ENCODE measurements at places on chromosomes 7 and 10. TPM values are rescaled to one million over a fixed set of nuclear protein-coding genes. Genes with fewer than 3 reads are reported as not detected.

The IFIT5 gene
- total RNA-seq: 22.0 TPM

The TUBB8 gene
- total RNA-seq: not detected

The ADCYAP1R1 gene
- total RNA-seq: not detected

The CPEB3 gene
- 2.5 TPM for total RNA-seq

The NRP1 gene
- 0.88 TPM for total RNA-seq

The TMEM196 gene
- total RNA-seq: not detected

The EPDR1 gene
- 0.75 TPM for total RNA-seq

The CDNF gene
- 6.2 TPM for total RNA-seq

The CCL24 gene
- not detected for total RNA-seq

The BMPR1A gene
- total RNA-seq: 10.4 TPM

The SRRM3 gene
- total RNA-seq: not detected

The SIRT1 gene
- total RNA-seq: 55.8 TPM

DNA sequence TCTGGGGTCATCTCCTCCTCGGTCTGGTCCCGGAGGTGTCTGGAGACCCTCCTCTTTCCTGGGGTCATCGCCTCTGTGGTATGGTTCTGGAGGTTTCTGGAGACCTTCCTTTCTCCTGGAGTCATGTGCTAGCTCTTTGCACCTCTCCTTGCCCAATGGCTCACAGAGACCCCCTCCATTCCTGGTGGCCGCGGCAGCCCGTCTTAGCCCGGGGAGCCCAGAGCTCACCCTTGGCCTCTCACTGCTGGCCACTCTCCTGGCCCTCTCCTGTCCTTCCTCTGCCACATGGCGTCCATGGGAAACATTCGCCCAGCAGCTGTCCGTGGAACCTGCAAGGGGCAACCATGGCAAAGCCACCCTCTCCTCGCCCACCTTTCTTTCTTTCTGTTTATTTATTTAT, 20.2 kb upstream of the FOXL3 start:
- H3K36me3 ChIP-seq: peaks cover 19% of the 10 kb centered on the region
- H3K4me1 ChIP-seq: peaks cover 1% of the 10 kb centered on the region
- no peak for DNase-seq
- no peak overlapping the region for H3K4me3 ChIP-seq
- no peak overlapping the region for H3K27ac ChIP-seq

- no peak for DNase-seq
- H3K4me3 ChIP-seq: no peak overlapping the region
- peaks cover 2% of the 10 kb centered on the region for H3K36me3 ChIP-seq
- H3K27ac ChIP-seq: no peak overlapping the region
These were observed 15.8 kb downstream of the IL15RA start for GRCh38 chr10:5961405-5962100.

DNA sequence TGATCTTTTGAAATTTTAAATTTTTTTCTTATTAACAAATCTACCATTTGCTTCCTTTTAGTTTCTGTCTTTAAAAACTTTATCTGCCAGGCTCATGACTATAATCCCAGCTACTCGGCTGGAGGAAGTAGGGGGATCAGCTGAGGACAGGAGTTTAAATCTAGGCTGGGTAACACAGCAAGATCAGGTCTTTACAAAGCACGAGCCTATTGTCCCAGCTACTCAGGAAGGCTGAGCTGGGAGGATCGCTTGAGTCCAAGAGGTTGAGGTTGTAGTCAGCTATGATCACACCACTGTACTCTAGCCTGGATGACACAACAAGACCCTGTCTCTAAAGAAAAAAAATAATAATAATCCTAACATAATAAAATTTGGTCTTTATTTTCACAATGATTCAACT, 17.5 kb downstream of the DPY19L1 start:
- H3K27me3 ChIP-seq: no peaks in the 10 kb centered on the region
- no peak for DNase-seq

GRCh38 chr7:107528461-107528860, 35.3 kb downstream of the COG5 start:
- H3K36me3 ChIP-seq: peaks cover 17% of the 10 kb centered on the region
- no peak overlapping the region for H3K27ac ChIP-seq
- H3K4me3 ChIP-seq: no peak overlapping the region
- DNase-seq: no peak
- peaks cover 41% of the 10 kb centered on the region for H3K4me1 ChIP-seq

DNA sequence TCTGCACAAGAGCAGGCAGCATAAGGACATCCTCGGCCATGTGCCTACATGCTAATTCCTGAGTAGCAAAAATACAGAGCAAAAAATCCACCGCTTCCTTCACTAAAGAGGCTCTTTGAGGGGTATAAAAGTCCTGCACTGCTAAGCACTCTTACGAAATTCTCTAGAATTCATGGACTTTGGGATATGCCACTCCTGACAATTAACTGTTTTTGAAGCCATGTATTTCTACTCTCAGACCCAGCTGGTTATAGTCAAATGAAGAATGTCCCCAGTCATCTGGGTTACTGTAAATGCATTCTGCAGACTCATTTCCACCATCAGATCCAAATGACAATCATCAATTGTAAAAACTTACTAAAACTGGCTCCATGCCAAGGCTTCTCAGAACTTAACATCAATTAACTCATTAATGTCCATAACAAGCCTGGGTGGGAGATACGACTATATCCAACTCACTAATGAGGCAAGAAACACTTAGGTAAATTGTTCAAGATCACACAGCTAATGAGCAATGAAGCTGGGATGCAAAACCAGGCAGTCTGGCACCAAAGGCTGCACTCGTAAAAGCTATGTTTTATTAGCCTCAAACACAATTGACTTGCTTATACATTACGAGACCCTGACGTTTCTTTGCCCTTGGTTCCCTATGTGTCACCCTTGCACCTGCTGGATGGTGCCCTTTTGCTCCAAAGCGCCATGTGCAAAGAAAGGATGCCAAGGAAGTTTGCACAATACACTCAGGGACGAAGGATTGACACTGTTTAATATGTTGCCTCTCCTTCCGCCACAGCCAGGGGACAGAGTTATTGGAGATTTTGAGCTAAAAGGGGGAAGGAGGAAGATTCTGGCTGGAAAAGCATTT, 250.4 kb downstream of the ELMO1 start:
- no peaks in the 10 kb centered on the region for H3K36me3 ChIP-seq
- no peak for DNase-seq
- H3K27ac ChIP-seq: no peak overlapping the region
- no peak overlapping the region for H3K4me3 ChIP-seq
- H3K4me1 ChIP-seq: peaks cover 19% of the 10 kb centered on the region

GRCh38 chr7:15753887-15754579, 67.5 kb upstream of the MEOX2 start:
- H3K27ac ChIP-seq: no peak overlapping the region
- H3K4me3 ChIP-seq: no peak overlapping the region
- no peak for DNase-seq
- H3K36me3 ChIP-seq: no peaks in the 10 kb centered on the region
- no peaks in the 10 kb centered on the region for H3K27me3 ChIP-seq

GRCh38 chr7:100371561-100372171, 1.6 kb upstream of the PILRA start:
- peaks cover 6% of the 10 kb centered on the region for H3K36me3 ChIP-seq
- H3K27ac ChIP-seq: peak overlapping the region; percentile 87
- H3K4me3 ChIP-seq: no peak overlapping the region
- no peak for DNase-seq
- peaks cover 84% of the 10 kb centered on the region for H3K4me1 ChIP-seq
- no peaks in the 10 kb centered on the region for H3K27me3 ChIP-seq

DNA sequence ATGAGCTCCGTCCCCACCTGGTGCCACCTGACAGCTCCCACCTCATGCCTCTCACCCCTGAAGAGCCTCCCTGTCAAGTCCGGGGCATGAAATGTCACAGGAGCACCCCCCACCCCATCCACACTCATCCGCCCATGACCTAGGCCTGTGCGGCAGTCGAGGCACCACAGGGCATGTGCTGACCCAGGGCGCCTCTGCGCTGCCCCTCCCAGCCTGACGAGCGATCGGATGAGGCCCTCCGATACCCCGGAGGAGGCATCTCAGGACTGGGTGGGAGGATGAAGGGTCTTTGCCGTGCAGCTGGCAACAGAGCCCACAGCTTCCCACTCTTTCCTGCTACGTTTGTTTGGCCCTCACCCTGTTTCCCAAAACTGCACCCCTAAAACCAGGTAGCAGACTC, 184.4 kb upstream of the TCERG1L start:
- no peaks in the 10 kb centered on the region for H3K36me3 ChIP-seq
- H3K4me3 ChIP-seq: no peak overlapping the region
- H3K27ac ChIP-seq: no peak overlapping the region

DNA sequence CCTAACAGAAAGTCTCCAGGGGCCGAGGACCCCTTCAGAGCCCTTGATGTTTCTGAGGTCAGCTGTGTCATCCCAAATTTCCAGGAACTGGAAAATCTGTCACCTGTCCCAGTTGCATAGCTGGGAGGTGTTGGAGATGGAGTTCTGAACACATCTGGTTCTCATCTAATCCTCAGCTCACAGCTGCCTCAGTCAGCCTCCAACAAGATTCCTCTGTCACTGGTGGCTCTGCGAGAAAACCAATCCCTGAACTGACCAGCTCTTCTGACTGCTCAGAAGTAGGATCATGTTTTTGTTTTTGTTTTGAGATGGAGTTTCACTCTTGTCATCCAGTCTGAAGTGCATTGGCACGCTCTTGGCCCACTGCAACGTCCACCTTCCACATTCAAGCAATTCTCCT, 37.6 kb upstream of the MYL10 start:
- no peaks in the 10 kb centered on the region for H3K4me1 ChIP-seq
- no peak overlapping the region for H3K4me3 ChIP-seq
- no peak overlapping the region for H3K27ac ChIP-seq
- DNase-seq: no peak

DNA sequence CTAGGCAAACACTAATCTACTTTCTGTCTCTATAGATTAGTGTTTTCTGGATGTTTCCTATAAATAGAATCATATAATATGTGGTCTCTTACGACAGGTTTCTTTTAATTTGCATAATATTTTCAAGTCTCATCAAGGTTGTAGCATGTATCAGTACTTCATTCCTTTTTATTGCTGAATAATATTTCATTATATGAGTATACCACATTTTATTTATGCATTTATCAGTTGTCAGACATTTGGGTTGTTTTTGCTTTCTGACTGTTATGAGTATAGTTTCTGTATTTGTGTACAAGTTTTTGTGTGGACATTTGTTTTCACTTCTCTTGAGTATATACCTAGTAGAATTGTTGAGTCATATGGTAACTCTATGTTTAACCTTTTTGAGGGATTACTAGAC, 48.2 kb downstream of the SHOC2 start:
- H3K4me1 ChIP-seq: peaks cover 50% of the 10 kb centered on the region
- no peak overlapping the region for H3K27ac ChIP-seq
- no peak overlapping the region for H3K4me3 ChIP-seq
- DNase-seq: no peak
- peaks cover 4% of the 10 kb centered on the region for H3K36me3 ChIP-seq

DNA sequence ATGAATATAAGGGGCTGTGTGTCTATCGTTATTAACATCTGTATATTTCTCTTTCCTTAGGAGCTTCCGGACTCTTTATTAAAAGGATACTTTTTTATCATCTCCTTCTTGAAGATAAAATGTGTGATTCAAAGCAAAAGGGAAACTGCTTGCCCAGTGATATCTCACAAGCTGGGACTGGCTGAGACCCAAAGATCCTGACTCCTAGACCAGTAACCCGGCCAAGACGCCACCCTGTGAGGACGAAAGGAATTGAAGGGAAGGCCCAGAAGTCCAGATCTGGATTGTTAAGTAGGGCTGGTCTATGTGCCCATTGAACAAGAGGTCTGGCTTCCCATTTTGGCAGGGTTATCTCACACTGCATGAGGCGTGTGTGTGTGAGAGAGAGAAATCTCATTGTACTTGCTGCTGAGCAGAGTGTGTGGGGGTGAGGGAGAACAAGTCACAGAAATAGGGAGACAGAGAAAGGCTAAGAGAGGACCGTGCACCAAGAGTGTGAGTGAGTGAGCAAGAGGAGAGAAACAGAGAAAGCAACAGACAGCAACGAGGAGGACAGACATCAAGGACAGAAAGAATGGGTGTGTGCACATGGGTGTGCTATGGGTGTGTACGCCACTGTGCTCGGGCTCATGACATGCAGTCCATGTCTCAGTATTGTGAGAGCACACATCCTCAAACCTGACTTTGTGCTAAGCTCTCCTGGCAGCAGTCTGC, 75.4 kb downstream of the PLXNA4 start:
- DNase-seq: no peak
- H3K27me3 ChIP-seq: no peaks in the 10 kb centered on the region
- no peak overlapping the region for H3K4me3 ChIP-seq
- no peak overlapping the region for H3K27ac ChIP-seq
- H3K36me3 ChIP-seq: no peaks in the 10 kb centered on the region

- H3K27me3 ChIP-seq: no peaks in the 10 kb centered on the region
- H3K36me3 ChIP-seq: peaks cover 12% of the 10 kb centered on the region
- H3K27ac ChIP-seq: peak overlapping the region; percentile 93
- DNase-seq: no peak
These were observed 22.5 kb upstream of the SPOCK2 start for GRCh38 chr10:72110673-72111401.

- H3K4me3 ChIP-seq: no peak overlapping the region
- H3K27ac ChIP-seq: no peak overlapping the region
- H3K36me3 ChIP-seq: no peaks in the 10 kb centered on the region
These were observed 99.8 kb upstream of the KIF5B start for GRCh38 chr10:32156031-32156495.

DNA sequence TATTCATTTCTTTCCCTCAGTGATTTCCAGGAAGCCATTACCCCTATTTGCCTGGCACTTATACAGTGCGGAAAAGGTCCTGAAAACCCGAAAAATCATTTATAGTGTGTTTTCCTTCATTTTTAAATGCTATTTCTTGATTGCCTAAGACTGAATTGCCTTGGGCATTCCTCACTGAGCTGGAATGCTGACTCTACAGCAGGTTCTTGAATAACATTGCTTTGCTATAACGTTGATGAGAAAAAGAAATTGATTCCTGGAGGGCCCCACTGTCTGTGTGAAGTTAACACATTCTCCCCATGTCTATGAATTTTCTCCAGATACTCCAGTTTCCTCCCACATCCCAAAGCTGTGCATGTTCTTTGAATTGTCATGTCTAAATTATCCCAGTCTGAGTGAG, 308.5 kb downstream of the EXOC4 start:
- DNase-seq: no peak
- H3K36me3 ChIP-seq: peaks cover 40% of the 10 kb centered on the region
- peaks cover 4% of the 10 kb centered on the region for H3K4me1 ChIP-seq

GRCh38 chr10:102480396-102480795, 22.1 kb downstream of the ACTR1A start:
- H3K27me3 ChIP-seq: no peaks in the 10 kb centered on the region
- no peak overlapping the region for H3K4me3 ChIP-seq
- H3K27ac ChIP-seq: no peak overlapping the region
- H3K36me3 ChIP-seq: peaks cover 53% of the 10 kb centered on the region
- H3K4me1 ChIP-seq: peaks cover 23% of the 10 kb centered on the region

- H3K4me1 ChIP-seq: no peaks in the 10 kb centered on the region
- H3K4me3 ChIP-seq: no peak overlapping the region
- H3K27me3 ChIP-seq: peaks cover 16% of the 10 kb centered on the region
- no peak overlapping the region for H3K27ac ChIP-seq
- no peak for DNase-seq
These were observed 11.2 kb upstream of the PDK4 start for GRCh38 chr7:95607561-95607960.

Measured in naive thymus-derived CD8-positive, alpha-beta T cell (primary cell).